Fibroblast of pulmonary artery (primary cell): ENCODE measurements at places on chromosomes 7 and 10.

DNA sequence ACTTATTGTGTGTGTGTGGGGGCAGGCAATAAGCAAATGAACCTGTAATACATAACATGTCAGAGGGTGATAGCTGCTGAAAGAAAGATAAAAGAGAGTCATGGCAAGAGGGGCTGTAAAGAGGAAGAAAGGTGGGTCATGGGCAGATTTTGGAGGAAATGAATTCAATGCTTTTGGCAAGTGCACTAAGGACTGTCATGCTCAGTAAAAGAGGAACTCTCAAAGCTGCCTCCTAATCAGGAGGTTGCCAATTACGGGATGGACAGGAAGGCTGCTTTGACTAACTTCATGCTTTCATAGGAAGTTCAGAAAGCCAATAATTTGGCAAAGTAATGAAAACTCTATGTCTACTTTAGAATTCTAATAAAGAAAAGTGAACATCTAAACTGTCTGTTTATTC, 401.2 kb downstream of the SH2D4B start:
- DNase-seq = no peak

DNA sequence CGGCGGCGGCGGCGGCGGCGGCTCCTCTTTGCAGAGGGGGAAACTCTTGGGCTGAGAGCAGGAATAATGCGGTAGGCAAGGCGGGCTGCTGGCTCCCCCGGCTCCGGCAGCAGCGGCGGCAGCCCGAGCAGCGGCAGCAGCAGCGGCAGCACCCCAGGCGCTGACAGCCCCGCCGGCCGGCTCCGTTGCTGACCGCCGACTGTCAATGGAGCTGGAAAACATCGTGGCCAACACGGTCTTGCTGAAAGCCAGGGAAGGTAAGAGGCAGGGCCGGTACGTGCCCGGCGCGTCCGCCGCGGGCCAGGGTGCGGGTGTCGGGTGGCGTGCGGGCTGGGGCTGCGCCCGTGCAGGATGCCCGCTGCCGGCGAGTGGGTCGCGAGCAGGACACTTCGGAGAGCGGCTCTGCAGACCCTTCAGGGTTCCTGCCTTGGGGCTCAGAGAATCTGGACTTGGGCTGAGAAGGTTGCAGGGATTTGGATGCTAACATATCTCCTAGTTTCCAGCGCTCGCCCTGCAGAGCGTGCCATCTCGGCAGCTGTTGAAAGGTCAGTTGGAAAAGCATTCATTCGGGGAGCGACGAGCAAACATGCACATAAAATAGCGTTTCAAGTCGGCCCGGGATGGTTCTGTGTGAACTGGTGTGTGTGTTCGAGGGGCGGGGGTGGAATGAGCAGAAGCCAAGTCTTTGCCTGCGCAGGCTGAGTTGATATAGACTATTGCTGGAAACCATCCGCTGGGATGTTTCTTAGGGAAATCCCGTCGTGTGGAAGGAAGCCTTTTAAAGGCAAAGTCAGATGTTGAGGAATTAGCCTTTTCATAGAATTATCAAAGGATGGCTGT, 562 bp downstream of the GRK5 start:
- DNase-seq = peak; percentile 73

- DNase-seq = no peak
Measured at GRCh38 chr10:112519133-112519761, 72.2 kb downstream of the VTI1A start.

DNA sequence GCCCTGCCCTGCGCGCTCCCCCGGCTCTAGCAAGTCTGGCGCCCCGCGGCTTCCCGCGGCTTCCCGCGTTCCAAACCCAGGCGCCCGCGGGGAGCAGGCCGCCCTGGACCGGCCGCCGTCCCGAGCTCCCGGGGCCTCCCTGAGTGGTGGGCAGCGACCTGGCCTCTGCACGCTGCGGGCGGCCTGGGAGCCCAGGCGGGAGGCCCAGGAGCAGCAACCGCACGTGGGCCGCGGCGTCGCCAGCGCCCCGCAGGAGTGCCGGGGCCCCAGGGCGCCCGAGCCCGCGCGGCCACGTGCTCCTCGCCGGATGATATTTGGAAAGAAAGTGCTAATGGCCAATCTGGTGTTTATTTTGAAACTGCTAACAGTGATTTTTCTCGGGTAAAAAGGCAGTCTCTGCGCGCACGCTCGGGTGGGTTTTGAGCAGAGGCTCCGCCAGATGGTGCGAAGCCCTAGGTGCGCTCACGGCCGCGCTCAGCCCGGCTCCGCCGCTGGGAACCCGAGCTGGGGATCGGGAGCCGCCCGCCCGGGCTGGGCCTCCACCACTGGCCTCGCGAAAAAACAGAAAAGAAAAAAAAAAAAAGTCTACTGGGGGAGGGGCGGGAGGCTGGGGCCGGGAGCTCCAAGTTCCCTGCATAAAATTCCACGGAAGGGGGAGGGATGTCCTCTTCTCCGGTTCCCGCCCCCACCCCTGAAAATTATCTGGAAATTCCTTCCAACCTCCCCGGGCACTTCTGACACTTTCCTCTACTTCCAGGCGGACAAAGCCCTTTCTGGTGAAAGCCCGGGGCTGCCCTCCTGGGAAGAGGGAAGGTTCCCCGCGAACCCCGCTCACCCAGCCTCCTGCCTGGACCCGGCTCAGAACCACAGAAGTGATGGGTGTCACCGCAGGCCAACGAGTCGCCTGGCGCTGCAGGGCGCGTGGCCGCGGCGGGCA, 4.3 kb downstream of the EBF3 start:
- DNase-seq = peak; percentile 45

DNA sequence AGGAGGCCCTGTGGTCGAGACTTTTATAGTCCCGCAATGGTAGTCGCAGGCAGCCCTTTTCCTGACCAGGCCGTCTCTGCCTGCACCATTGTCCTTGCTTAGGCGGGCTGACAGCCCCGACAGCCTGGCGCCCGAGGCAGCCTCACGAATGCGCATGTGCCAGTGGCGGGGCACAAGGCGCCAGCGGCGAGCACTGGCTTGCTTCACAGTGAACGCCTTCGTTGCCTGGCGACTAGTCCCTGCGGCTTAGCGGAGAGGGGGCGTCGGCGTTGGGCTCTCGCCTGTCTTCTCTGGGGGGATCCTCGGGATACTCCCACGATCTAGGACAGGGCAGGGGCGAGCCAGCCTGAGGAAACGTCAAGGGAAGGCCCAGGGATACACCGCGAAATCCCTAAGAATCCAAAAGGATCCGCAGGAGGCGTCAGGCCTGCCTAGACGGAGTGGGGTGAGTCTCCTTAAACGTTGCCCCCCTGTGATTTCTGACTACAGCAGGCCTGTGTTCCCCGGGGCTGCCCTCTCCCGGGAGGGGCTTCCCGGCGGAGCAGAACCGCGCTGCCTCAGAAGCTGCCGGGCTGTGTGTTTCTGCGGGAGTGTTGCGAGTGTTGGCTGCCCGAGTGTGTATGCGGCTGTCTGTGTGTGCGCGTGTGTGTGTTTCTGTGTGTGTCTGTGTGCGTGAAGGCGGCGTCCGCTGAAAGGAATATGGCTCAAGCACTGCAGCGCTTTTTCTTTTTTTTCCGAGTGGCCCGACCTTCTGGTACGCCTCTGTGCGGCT, 20.5 kb upstream of the ZNF273 start:
- DNase-seq = peak; percentile 30
